ENCODE measurements at places on chromosomes 1 and 21.
A peak's percentile ranks its signal among the peaks of the same experiment; 100 is the strongest.

DNA sequence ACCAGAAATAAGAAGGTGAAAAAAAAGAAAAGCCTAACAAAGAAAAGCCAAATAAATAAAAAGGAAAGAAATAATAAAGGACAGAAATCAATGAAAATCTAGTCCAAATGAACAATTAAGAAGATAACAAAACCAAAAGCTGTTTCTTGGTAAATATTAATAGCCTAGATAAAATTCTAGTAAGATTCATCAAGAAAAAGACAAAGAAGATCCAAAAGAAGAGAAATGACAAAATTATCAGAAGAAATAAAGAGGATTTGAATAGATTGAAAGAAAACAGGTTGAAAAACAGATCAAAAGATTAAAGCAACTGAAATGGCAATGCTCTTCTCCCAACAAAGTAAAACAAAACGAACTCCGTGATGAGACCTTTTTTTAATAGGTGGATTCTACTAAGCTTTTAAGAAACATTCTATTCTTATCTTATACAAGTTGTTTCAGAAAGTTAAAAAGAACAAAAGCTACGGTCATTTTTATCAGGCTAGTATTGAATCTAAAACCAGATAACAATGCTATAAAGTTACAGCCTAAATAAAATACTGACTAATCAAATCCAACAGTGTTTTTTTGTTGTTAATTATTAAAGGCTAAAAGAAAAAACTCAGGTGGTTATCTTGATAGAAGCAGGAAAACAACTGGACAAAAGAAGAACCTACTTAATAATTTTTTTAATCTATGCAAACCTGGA, 50.9 kb downstream of the ENAH start:
- DNase-seq = no peak

DNA sequence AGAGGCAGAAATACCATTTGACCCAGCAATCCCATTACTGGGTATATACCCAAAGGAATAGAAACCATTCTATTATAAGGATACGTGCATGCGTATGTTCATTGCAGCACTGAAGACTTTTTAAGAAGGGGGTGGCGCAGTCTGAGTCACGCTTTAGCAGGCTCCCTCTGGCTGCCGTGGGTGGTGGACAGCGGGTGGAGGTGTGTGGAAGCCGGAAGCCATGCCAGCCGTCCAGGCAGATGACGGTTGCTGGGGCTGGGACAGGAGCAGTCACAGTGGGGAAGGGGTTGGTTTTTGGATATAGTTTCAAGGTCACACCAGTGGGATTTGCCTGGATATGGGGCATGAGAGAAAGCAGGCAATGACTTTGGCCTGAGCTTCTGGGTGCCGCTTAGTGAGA, 270.5 kb downstream of the GRIK3 start:
- DNase-seq = no peak

DNA sequence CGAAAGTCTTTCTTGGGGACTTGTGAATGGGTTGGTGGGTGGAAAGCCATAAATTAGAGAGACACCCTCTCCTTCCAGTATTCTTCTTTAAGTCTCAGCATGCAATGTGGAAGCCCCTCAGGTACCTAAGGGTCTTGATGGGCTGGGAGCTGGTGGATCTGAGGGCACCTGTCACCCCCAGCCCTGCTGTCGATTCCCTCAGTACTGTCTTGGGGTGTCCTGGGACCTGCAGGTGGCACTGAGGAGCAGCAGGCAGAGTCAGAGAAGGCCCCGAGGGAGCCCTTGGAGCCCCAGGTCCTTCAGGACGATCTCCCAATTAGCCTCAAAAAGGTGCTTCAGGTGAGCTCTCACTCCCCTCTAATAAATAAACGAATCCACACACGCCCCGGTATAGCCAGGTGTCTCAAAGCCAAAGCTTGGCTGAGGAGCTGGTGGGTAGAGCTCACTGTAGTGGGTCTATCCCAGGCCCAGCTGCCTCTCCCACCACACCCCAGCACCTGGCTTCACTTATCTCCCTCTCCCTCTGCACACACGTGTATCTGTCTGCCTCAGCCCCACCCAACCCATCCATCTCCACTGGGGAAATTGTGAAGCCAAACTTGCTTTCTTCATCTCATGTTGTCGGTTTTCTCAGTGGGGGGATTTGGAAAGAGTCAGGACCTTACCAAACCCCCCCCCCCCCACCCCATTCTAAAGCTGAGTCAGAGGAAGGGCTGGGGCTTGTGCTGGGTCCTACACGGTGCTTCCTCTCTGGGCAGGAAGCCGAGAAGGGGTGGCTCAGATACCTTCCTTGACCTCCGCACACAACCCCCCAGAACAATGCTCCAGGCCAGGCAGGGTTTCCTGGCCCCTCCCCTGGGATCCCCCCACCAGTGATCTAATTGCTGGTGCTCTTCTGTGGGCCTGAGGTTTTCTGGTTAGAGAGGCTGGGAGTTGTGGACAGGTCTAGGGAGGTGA, 1.6 kb downstream of the ADAM15 start:
- no peak for DNase-seq

DNA sequence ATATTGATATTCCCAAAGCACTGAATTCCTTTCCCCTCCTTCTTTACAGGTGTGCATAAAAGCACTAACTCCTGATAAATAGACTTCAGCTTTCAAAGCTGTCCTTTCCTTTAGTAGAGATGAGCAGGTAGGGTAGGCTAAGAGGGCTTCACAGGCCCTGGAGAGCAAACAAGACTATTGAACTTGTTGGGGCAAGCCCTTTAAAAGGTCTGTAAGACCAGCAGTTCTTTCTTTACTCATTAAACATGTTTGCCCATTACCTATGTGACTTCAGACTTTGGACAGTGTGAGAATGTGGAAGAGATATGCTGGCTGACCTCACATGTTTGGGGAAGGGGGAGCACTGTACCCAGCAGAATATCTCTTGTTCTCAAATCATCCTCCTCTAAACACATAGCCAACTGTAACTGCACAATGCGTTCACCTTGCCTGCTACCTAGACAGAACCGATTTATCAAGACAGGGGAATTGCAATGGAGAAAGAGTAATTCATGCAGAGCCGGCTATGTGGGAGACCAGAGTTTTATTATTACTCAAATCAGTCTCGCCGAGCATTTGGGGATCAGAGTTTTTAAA, 27.1 kb upstream of the HAO2 start:
- DNase-seq = no peak

GRCh38 chr1:216670118-216670883, 52.9 kb downstream of the ESRRG start:
- DNase-seq = no peak

GRCh38 chr1:175414291-175414884, 221.8 kb upstream of the KIAA0040 start:
- DNase-seq = no peak

GRCh38 chr1:165666152-165666825, 32.1 kb downstream of the ALDH9A1 start:
- no peak for DNase-seq

GRCh38 chr1:42970143-42970542, 11.5 kb upstream of the SLC2A1 start:
- DNase-seq = no peak

DNA sequence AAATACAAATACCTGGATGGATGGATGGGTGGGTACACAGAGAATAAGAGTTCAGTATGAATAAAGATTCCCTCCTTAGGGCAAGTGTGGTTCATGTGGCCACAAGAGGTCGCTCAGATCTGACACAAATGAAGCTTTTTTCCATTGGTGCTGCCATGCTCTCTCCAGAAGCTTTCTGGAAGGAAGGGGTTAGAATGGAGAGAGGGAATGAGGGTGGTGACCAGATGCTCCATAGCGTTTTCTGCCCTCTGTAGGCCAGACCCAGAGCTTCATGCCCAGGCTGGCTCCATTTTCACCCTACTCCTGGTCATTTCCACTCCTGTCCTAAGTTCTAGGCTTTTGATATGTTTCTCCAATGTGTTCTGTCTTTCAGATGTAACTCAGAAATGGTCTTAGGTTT, 3.3 kb upstream of the FCRL6 start:
- DNase-seq = no peak

DNA sequence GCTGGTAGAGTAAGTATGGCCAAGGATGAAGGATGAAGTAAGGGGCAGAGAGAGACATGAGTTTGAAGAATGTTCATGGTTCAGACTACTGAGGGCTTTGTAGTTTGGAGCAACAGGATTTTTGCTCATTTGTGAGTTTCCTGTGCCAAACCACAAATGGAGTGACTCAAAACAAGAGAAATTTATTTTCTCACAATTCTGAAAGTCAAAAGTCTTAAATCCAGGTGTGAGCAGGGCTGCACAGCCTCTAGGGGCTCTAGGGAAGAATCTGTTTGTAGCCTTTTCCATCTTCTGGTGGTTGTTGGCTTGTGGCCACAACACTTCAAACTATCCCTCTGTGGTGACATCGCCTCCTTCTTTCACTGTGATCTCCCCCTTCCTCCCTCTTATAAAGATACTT, 58.9 kb downstream of the RHOU start:
- no peak for DNase-seq

DNA sequence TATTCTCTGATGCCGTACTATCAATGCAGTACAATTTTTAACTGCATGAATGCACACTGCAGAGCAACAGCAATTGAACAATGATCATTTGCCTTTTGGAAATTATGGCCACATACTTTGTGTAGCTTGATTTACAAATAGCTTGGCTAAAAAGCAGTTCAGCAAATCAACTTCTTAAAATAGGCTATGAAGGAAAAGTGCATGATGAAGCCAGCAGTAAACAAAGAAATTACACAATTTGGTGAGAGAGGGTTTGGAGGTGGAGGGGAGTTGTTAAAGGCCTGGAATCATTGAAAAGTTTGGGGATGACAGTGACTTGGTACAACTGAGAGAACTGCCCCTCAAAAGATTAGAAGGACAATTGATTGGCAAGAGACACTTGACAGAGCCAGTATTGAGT, 6.5 kb downstream of the PIGM start:
- DNase-seq = no peak

DNA sequence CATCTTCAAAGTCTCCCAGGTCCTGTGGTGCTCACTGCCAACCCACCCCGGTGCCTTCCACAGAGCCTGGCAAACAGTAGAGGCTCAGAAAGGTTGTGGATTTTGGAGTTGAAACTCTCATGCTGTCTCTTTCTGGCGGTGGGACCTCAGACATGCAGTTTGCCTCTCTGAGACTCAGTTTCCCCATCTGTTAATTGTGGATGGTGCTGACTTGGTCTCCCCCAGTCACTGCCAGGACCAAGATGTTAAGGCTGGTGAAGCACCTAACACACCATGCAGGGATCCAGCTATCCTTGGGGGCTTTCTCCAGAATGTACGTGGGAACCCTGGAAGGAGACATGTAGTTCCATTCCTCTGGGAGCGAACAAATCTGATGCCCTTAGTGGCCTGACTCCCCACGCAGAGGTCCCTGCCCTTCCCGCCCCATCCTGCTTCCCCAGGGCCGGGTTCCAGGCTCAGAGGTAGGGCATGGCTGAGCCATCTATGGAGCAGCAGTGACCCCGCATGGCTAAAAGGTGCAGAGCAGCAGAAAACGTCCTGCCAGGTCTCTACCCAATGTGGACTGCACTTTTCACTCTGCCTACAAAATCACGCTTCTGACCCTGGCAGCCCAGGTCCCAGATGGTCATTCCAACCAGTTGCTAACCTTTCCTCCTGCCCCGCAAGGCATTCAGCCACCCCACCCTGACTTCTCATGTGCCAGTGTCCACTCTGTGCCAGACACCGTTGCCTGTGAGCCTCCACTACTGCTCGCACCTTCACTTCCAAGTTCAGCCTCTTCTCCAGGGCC, 9.2 kb upstream of the TTC22 start:
- peak; percentile 66 for DNase-seq

DNA sequence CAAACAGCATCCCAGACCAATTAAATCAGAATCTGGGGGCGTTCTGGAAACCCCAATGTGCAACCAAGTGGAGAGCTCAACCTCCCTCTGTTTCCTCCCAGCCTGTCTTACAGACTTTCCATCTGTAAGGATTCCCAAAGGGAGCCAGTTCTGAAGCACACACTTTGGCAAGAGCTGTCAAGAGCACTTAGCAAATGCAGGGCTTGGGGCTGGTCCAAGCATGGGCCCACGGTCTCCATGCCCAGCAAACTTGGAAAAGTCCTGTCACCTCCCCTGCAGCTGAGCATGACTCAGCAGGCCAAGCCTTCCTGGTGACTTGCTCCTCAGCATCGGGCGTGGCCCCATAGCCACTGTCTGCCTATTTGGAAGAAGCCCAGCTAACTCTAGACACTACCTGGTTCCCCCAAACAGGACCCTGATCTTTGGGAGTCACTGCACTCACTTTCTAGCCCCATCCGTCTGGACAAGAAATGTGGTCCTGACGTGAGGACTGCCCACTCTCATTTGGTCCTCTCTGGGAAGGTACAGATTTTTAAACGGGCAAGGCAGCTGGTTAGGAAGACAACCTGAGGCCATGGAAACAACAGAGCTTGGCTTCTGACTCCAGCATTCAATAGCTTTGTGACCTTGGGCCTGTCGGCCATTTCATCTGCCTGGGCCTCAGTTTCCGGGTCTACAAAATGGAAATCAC, 16.9 kb downstream of the SLC2A1 start:
- peak; percentile 88 for DNase-seq

- DNase-seq = no peak
Observed at GRCh38 chr21:46254208-46254975, 25.8 kb upstream of the LSS start.

- no peak for DNase-seq
Observed at GRCh38 chr1:160401487-160401805, 1.1 kb downstream of the VANGL2 start.

GRCh38 chr1:202593845-202594244, 116.4 kb downstream of the SYT2 start:
- DNase-seq = no peak

DNA sequence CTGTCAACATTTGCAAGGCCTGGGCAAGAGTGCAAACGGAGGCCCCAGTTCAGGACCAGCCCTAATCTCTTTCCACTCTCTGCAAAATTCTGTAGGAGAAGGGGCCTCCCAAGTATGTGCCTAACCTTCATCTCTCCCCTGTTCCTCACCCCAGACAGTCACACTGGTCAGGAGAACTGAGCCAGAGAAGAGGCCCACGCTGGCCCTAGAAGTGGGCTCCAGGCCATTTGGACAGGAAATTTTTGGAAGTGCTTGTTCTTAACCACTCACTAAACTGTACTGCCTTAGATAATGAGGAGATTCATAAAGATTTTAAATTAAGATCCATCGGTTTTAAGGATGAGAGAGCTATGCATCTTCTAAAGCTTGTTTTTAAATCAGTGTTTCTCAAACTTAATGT, 129.7 kb upstream of the ADGRL2 start:
- no peak for DNase-seq

DNA sequence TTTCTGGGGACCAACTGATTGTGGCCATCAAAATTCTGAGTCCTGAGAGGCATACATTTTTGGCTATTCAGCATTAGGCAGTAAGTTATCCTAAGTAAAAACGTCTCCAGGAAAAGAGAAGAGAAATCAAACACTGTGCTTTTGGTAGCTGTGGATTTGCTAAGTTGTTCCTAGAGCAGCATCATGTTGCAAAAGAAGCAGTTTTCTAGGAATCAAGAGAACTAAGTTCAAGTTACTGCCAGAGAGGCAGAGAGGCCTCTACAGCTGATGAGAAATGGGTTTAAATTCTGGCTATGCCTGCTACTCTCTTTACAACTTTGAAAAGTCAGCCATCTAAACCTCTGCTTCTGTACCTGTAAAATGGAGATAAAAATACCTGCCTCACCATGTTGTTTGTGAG, 22.8 kb downstream of the RD3 start:
- no peak for DNase-seq

- peak; percentile 76 for DNase-seq
Observed at GRCh38 chr1:210292231-210292871, 36.4 kb upstream of the HHAT start.
